Myocyte (in vitro differentiated cells): ENCODE measurements at places on chromosomes 3 and 15.

DNA sequence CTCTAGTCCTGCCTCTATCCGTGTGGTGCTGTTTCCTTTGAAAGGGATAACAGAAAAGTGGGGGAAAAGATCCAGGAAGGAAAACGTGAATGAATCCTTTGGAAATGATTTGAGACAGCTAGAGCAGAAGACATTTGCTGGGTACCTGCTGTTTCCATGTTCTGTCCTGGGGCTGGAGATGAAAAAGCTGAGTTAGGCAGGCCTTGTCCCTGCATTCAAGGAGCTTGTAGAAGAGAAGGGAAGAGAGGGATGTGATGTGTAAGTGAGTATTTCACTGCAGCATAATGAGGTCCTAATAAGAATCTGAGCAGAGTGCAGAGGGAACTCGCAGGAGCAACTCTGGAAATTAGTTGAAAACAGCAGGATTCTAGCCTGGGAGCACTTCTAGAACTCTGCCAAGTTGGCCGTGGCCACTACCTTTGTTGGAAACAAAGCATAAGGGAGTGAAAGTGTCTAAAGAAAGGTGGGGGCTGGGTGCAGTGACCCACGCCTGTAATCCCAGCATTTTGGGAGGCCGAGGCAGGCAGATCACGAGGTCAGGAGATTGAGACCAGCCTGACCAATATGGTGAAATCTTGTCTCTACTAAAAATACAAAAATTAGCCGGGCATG, 13.8 kb upstream of the SEMA4B start:
- no peak for DNase-seq

- no peak for DNase-seq
Measured at GRCh38 chr15:56969265-56969895, 50.9 kb downstream of the TCF12 start.

GRCh38 chr3:27293939-27294338, 75.2 kb downstream of the NEK10 start:
- no peak for DNase-seq

DNA sequence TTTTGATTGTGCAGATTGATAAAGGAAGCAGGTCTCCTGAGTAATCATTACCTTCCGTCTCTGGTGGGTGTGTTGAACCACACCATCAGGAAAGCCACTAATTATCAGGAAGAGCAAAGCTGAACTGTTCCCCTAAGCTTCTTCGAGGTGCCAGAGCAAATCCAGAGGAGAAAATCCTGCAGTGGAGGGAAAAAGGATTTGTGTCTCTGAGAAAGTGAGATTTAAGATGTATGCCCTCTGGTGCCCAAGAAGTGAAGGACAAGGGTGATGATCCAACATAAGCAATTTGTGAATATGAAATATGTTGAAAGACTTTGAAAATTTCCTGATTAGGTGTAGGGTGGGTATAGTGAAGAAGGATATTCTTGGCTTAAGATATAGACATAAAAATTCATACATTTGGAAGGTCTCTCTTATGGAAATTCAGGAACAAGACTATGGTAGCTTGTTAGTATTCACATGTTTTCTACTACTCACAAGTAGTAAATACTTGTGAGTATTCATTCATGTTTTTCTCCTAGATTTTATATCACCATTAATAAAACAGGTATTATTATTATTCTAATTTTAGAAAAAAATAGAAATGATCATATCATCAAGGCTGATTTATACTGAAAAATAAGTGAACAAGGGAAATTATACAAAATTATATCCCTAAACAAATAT, 34.8 kb downstream of the COMMD2 start:
- DNase-seq: peak; percentile 78

DNA sequence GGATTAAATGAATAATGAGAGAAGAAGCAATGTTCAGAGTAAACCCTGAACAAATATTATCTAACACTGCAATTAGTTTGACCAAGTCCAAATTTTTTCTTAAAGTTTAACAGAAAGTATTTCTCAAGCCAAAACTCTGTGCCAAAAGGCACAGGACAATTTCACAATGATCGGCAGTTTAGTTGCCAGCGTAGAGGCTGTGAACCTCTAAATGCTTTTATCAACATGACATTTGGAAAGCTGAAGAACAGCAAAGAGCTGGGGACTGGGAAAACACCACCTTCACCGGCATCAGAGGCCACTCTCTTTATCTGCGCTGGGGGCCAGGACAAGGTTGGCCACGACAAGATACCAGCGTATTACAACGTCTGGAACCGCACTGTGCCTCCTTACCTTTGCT, 125.6 kb downstream of the ADAMTS17 start:
- no peak for DNase-seq

- no peak for DNase-seq
Measured at GRCh38 chr3:46356276-46356675, 2.4 kb downstream of the CCR2 start.

GRCh38 chr3:115062412-115062956, 84.6 kb downstream of the ZBTB20 start:
- DNase-seq: peak; percentile 39

GRCh38 chr3:86774082-86774691, 216.8 kb downstream of the VGLL3 start:
- DNase-seq: peak; percentile 46

GRCh38 chr15:61853195-61853594, 207.1 kb downstream of the VPS13C start:
- DNase-seq: no peak

GRCh38 chr3:140636406-140637138, 41.3 kb upstream of the TRIM42 start:
- no peak for DNase-seq

DNA sequence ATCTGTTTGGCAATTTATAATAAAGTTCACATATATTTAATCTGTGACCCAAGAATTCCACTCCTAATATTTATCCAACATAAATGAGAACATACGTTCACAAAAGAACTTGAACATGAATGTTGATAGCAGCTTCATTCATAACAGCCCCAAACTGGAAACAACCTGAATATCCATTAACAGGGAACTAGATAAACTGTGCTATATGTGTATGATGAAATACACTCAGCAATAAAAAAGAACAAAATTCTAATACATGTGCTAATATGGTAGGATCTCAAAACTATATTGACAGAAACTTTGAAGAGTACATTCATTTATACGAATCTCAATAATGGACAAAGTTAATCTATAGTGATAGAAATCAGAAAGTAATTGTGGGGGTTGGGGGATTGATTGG, 5.1 kb upstream of the BHLHE40 start:
- no peak for DNase-seq

GRCh38 chr3:193605876-193606275, 12.9 kb downstream of the OPA1 start:
- peak; percentile 69 for DNase-seq

GRCh38 chr3:159513444-159513843, 475.2 kb upstream of the IL12A start:
- DNase-seq: no peak

- no peak for DNase-seq
Measured at GRCh38 chr3:150739877-150740645, 22.9 kb downstream of the SIAH2 start.

GRCh38 chr3:16842272-16843270, 42.2 kb upstream of the PLCL2 start:
- peak; percentile 6 for DNase-seq

- DNase-seq: no peak
Measured at GRCh38 chr15:39299486-39300267, 281.2 kb upstream of the THBS1 start.

GRCh38 chr3:94811836-94812235, 749.0 kb downstream of the NSUN3 start:
- no peak for DNase-seq

GRCh38 chr15:71688509-71689094, 121.8 kb upstream of the NR2E3 start:
- DNase-seq: no peak

DNA sequence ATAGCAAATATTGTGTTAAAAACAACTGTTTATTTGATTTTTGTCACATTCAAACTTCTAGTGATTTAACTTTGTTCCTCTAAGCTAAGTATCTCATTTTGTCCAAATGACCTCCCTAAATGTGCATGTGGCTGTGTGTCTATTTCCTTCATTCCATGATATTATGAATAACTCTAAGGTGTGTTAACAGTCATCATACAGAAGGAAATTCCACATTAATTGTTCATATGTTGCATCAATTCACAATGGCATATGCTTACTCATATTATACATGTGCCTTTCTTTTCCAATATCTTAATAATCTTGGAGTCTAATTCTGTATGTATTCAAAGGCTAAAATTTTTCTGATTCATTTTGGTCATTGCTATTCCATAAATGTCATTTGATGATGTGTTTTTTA, 186.4 kb downstream of the WDR72 start:
- DNase-seq: no peak

DNA sequence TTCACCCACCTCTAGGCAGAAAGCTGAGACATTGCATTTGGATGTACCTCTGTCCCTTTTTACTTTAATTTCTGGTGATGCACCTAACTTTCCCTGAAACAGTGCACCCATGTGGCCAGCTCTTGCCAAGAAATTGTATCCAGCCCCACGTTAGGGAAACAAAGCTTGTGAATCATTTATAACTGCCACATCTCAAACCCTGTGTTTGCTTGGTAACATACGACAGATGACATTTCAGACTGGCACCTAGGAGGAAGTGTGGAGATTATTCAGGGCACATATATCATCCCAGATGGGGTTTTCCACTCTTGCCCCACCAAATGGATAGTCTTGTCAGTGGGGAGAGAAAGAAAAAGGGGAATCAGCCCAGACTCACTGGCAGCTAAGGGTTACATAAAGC, 2.1 kb downstream of the CYB561D2 start:
- DNase-seq: no peak

DNA sequence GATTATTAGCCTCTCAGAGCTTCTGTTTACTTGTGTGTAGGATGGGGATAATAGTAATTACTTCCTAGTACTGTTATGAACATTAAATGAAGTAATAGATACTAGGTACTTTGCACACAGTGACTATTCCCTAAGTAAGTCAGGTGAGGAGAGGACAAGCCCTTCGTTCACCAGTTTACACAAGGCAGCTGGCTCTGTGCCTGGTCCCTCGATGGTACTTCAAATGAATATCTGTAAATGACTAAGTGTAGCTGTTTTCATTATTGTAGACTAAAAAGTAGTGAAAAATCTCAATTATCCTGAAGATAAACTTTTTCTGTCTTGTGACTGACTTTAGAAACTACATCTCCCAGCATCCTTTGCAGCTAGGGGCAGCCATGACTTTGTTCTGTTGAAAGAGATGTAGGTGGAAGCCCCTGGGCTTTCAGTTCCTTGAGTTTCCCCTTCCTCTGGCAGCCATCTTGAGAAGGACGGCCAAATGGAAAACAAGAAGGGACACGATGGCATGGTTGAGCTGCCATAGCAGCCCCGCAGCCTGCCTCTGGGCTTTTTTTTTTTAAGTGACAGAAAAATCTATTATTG, 11.7 kb upstream of the WNT7A start:
- DNase-seq: no peak

GRCh38 chr3:101926594-101927105, 77.3 kb downstream of the NFKBIZ start:
- DNase-seq: peak; percentile 25

- no peak for DNase-seq
Measured at GRCh38 chr3:174376346-174376745, 482.8 kb upstream of the NAALADL2 start.

DNA sequence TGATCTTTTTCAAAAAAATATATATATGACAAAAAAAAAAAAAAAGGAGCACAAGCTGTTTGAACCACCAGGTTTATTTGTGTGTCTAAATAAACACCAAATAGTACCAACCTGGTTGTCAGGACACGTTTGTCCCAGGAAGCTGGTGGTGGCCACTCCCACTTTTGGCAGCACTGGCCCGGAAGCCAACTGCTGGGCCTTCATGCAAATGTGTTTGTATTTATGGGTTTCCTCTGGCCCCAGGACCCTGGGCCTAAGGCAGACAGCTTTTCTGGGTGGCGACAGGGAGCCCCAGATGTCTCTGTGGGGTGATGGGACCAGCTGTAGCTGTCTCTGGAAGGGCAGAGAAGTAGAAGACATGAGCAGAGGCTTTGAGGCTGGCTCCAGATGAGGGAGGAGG, 31.6 kb downstream of the PRKCD start:
- no peak for DNase-seq

DNA sequence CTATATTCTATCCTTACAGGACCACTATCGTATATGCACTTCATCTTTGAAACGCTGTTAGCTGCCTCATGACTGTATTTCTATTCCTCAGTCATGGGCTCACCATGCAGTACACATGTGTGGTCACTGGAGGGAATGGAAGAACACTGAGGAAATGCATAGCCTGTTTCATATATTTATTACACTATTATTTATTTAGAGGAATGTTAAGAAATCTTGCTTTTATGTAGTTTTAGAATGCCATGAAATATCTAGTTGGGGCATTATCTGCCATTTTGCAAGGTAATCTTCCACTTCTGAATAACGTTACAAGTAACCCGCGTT, 155.7 kb downstream of the IGF1R start:
- no peak for DNase-seq

DNA sequence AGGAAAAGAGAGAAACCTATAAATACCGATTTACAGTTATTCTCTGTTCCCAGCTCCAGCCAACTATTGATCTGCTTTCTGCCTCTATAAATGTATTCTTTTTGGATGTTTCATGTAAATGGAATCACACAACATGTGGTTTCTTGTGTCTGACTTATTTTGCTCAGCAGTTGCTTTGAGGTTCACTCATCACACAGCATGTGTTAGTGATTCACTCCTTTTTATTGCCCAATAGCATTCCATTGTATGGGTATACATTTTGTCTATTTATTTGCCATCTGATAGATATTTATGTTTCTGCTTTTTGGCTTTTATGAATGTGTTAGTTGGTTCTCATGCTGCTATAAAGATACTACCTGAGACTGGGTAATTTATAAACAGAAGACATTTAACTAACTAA, 23.6 kb downstream of the CCR1 start:
- peak; percentile 66 for DNase-seq

GRCh38 chr3:161264852-161265251, 43.7 kb downstream of the NMD3 start:
- no peak for DNase-seq

DNA sequence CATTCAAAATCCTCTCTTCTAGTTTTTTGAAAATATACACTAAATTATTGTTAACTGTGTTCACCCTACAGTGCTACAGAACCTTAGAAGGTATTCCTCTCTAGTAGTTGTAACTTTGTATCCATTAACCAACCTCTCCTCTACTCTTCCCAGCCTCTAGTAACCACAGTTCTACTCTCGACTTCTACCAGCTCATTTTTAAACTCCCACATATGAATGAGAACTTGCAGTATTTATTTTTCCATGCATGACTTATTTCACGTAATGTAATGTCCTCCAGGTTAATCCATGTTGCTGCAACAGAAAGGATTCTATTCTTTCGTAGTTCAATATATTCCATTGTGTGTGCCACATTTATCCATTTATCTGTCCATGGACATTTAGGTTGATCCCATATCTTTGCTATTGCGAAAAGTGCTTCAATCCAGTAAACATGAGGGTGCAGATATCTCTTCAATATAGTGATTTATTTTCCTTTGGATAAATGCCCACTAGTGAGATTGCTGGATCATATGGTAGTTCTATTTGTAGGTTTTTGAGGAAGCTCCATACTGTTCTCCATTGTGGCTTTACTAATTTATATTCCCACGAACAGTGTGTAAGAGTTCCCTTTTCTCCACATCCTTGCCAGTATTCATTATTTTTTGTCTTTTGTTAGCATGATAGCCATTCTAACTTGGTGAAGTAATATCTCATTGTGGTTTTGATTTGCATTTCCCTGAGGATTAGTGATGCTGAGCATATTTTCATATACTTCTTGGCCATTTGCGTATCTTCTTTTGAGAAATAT, 113.7 kb upstream of the SMAD3 start:
- no peak for DNase-seq

GRCh38 chr15:98292442-98293240, 332.1 kb downstream of the ARRDC4 start:
- peak; percentile 20 for DNase-seq

- no peak for DNase-seq
Measured at GRCh38 chr3:190009614-190010013, 111.1 kb downstream of the P3H2 start.
